Stimulated activated CD8-positive, alpha-beta memory T cell treated with anti-CD3 and anti-CD28 coated beads, Interleukin-4, amount 100 ng/mL, for 1 hour (primary cell): ENCODE measurements at places on chromosomes 2 and 18.

GRCh38 chr18:77248873-77249568 lies 627 bp upstream of the GALR1 start:
- no peak for DNase-seq

GRCh38 chr2:96359310-96359709 lies 23.7 kb downstream of the NCAPH start:
- no peak for DNase-seq

DNA sequence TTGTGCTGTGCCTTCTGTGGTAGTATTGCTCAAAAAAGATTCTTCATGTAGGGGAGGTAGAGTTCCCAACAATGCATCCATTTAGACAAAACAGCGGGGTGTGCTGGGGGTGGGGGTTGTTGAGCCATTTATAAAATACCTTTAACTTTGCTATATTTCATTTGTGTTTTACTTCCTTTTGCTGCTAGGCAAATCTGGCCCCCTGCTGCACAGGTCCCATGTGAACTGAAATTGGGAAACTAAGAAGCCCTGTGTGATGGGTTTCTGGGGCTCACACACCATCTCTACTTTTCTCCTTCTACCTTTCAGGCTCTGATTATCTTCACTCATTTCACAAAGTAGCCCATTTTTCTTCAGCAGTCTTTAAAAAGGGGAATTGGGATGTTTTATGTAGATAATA lies 52.7 kb upstream of the ITGA4 start:
- no peak for DNase-seq

DNA sequence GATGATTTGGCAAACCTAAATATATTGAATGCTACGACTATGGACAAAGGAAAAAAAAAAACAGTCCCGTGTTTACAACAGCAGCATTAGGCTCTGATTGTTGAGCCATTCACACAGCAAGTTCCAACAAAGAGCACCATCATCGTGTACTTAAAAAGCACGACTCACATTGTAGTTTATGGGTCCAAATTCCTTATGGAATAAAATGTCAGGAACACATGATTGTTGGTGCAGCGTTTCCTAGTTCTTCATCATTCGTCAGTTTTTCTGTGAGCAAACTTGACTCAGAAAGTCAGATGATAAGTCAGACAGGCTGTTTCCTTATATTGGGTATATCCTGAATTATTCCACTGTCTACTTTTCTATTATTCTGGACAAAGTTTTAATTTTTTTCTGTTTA lies 10.0 kb upstream of the KIDINS220 start:
- no peak for DNase-seq

GRCh38 chr2:1663621-1664020 lies 80.7 kb downstream of the PXDN start:
- no peak for DNase-seq

- DNase-seq: no peak
These were observed 65.7 kb downstream of the LYPD6B start for GRCh38 chr2:149104221-149104620.

DNA sequence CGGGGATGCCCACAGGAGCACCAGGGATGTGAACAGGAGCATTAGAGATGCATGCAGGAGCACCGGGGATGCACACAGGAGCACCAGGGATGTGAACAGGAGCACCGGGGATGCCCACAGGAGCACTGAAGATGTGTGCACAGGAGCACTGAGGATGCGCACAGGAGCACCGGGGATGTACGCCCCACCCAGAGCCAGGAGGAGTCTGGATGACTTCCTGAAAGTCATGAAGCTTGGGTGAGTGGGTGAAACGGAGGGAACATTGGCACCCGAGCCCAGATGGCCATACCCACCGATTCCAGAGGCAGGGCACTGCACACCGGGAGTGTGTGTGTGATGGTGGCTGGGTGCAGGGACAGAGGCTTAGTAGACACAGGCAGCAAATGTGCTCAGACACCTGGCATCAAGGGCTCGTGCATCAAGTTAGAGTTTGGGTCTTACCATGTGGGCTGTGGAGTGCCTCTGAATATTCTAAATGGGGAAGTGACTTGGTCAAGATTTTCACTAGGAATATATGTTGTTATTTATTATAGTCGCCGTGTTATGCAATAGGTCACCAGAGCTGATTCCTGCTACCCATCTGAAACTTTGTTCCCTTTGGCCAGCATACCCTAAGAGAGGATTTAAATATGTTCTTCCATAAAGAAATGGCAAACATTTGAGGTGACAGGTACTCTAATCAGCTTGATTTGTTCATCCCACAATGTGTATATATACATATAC lies 365.8 kb upstream of the MYT1L start:
- no peak for DNase-seq

GRCh38 chr2:152406119-152406835 lies 71.3 kb downstream of the FMNL2 start:
- DNase-seq: no peak

- DNase-seq: no peak
These were observed 173.0 kb downstream of the CTIF start for GRCh38 chr18:48711651-48712486.

GRCh38 chr18:49399003-49399402 lies 61.4 kb downstream of the DYM start:
- DNase-seq: no peak

DNA sequence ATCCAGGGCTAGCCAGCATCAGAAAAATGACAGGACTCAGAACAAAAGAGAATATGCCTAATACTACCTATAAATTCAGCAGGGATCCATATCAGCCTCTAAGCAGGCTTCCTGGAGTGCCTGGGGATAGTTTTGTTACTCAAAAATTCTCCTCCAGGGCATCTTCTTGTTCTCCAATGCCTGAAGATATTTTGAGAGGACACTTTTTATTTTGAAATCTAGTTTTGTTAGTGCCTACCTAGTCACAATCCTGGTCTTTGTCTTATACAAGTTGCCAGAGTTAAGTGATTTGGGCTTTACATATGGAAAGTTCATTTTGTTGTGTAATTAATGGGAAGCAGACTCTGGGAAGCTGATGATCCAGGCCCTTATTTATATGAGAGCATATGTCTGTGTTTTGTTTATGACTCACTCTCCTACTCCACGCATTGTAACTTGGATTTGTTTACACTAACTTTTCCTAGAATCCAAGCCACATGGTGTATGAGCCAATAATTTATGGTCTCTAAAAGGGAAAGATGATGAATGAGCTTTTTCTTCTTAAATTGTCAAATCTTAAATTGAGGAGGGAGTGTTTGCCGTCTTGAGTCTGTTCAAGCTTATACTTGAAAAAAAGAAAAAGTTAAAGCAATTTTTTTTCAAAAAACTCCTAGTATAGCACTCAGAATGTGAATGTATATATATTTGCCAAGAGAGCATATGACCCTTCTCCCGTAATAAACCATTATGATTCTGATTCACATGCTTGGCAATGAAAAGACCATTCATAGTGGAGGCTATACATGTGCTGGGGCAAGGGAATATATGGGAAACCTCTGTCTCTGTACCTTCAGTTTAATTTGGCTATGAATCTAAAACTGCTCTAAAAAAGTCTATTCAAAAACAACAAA lies 370.3 kb downstream of the SETBP1 start:
- DNase-seq: no peak

GRCh38 chr2:168224346-168224745 lies 23.0 kb downstream of the STK39 start:
- DNase-seq: no peak

DNA sequence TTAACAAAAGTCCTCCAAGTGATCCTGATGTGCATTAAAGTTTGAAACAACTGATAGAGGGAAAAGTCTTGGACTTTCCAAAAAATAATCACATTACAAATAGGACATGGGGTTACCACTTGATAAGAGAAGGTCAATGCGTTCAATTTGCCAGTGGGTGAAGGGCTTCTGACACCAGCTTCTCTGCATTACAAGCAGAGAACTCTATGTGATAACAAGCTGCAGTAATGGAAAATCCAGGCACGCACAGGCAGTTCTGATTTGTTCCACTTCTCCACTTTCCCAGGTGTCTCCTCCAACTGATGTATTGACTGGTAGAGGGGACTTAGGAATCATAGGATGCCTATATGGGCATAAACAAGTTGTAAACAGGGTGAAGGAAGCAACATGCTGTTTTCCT lies 234.0 kb upstream of the MGAT5 start:
- no peak for DNase-seq

DNA sequence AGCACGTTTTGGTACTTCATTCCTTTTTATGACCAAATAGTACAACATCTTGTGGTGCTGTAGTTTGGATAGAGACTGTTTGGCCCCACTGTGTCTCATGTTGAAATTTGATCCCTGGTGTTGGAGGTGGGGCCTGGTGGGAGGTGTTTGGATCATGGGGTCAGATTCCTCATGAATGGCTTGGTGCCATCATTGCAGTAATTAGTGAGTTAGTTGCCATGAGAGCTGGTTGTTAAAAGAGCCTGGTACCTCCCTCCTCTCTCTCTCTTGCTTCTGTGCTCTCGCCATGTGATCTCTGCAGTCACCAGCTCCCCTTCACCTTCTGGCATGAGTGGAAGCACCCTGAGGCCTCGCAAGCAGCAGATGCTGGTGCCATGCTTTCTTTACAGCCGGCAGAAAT lies 50.9 kb downstream of the NCAPH start:
- no peak for DNase-seq

GRCh38 chr2:212361174-212361756 lies 177.3 kb downstream of the ERBB4 start:
- no peak for DNase-seq

GRCh38 chr2:140862181-140862580 lies 1268.6 kb downstream of the LRP1B start:
- DNase-seq: no peak

DNA sequence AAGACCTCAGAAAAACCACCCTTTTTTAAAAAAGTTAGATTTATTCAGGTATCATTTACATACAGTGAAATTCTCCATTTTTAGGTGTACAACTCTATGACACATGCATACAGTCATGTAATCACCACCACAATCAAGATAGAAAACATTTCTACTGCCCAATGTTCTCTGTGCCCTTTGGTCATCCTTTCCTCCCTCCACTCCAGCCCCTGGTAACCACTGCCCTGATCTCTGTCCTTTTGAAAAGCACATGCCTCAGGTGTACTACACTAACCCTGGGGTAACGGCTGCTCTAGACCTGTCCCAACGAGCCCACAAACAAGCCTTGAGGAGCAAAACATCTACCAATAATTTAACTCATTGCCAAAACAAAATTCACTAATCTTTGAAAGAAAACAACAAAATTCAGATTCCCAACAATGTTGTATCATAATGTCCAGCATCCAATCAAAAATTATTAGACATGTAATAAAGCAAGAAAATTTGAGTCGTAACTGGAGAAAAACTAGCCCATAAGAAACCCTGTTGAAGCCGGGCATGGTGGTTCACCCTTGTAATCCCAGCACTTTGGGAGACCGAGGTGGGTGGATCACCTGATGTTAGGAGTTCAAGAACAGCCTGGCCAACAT lies 25.9 kb upstream of the KLF11 start:
- DNase-seq: no peak

DNA sequence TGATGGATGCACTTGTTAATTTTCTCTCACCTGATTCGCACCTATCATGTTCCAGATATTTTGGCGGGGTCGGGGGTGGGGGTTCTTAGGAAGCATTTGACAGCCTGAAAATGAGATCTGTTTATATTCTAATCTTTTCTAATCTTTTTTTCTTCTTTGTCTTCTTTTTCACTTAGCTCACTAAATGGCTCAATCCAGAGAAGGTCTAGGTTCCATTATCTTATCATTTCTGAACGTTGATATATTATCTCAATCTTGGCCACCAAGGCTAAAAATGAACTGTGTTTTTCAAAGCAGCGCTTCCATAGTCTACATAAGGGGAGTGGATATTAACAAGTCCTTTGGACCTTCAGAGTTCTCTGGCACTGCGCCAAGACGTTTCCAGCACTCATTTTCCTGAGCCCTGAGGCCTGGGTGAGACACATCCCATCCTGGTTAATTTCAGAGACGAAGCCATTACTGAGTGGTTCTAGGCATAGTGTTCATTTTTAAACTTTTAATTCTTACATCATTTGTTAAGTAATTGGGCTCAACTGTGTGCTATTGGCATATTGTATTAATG lies 229.0 kb downstream of the SOX11 start:
- no peak for DNase-seq

GRCh38 chr2:63049970-63050333 lies 678 bp upstream of the OTX1 start:
- DNase-seq: no peak

GRCh38 chr2:218245214-218245613 lies 15.6 kb upstream of the GPBAR1 start:
- no peak for DNase-seq

DNA sequence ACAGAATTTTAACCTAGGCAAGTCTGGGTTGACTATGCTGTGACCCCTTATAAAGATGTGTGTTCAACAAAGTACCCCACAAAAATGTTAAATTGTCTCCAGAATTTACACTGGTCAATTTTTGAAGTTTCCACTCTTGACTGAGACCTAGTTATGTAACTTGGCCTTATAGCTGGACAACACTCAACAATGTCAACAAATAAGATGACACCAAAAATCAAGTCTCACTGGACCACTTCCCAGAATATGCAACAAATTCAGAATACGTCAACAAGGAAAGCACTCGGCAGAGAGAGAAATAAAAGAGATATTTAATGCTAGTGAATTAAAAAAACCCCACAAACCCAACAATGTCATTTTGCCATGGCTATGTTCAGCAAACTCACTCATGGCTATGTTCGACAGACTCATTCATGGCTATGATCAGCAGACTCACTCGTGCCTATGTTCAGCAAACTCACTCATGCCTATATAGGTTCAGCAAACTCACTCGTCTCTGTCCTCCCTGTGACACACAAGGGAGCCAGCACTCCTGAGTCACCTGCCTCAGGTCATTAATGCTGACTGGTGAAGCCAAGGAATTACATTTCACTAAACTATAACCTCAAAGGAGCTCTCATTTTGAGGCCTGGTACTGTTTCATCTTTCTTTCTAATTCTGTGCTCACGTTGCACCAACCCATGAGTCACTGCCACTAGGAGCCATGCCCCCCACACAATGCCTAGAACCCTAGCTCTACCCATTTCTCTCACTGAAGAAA lies 72.7 kb downstream of the PTPN2 start:
- DNase-seq: no peak
